ENCODE measurements at places on chromosomes 16 and 17. TPM values are rescaled to one million over a fixed set of nuclear protein-coding genes. Genes with fewer than 3 reads are reported as not detected.

- H3K4me3 ChIP-seq = no peak overlapping the region
- peaks cover 94% of the 10 kb centered on the region for H3K4me1 ChIP-seq
- H3K36me3 ChIP-seq = peaks cover 5% of the 10 kb centered on the region
- DNase-seq = no peak
- H3K27me3 ChIP-seq = no peaks in the 10 kb centered on the region
Observed at GRCh38 chr17:77442976-77443747, 302.4 kb downstream of the SEC14L1 start.

GRCh38 chr17:32882734-32883133 is 5.8 kb upstream of the MYO1D start:
- no peak overlapping the region for H3K27ac ChIP-seq
- H3K27me3 ChIP-seq = peaks cover 4% of the 10 kb centered on the region
- peaks cover 11% of the 10 kb centered on the region for H3K4me1 ChIP-seq

MYO15A gene
- 0.31 TPM for total RNA-seq

SEPTIN12 gene
- total RNA-seq = not detected

Measured in activated naive CD4-positive, alpha-beta T cell treated with anti-CD3 and anti-CD28 coated beads for 36 hours (primary cell).